ENCODE measurements at places on chromosomes 2 and 18.

DNA sequence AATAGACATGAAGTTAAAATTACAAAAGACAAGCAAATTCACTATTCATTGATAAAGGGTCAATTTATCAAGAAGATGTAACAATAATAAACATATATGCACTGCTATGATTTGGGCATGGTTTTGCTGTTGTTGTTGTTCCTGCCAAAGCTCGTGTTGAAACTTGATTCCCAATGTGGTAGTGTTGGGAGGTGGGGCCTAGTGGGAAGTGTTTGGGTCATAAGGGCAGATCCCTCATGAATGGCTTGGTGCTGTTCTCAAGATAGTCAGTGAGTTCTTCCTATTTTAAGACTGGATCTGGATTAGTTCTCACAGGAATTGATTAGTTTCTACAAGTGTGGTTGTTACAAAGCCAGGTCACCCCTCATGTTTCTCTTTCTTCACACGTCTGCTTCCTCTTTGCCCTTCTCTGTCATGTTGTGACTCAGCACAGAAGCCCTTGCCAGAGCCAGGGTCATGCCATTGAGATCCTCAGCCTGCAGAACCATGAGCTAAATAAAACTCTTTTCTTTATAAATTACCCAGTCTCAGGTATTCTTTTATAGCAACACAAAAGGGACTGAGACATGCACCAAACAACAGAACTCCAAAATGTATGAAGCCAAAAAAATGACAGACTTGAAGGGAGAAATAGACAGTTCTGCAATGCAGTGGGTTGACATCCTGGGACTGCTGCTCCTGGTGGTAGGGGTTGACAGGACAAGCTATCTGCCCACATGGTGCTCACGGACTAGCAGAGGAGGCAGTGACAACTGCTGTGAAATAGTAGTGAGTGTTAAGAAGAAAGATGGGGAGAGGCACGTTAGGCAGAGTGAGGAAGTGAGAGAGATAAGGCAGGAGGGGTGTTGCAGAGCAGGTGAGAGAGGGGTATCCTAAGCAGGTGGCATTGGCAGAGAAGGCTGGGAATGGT lies 18.6 kb upstream of the SKA1 start:
- DNase-seq: no peak

- peak; percentile 46 for DNase-seq
These were observed 67.2 kb downstream of the COLEC12 start for GRCh38 chr18:433298-433697.

DNA sequence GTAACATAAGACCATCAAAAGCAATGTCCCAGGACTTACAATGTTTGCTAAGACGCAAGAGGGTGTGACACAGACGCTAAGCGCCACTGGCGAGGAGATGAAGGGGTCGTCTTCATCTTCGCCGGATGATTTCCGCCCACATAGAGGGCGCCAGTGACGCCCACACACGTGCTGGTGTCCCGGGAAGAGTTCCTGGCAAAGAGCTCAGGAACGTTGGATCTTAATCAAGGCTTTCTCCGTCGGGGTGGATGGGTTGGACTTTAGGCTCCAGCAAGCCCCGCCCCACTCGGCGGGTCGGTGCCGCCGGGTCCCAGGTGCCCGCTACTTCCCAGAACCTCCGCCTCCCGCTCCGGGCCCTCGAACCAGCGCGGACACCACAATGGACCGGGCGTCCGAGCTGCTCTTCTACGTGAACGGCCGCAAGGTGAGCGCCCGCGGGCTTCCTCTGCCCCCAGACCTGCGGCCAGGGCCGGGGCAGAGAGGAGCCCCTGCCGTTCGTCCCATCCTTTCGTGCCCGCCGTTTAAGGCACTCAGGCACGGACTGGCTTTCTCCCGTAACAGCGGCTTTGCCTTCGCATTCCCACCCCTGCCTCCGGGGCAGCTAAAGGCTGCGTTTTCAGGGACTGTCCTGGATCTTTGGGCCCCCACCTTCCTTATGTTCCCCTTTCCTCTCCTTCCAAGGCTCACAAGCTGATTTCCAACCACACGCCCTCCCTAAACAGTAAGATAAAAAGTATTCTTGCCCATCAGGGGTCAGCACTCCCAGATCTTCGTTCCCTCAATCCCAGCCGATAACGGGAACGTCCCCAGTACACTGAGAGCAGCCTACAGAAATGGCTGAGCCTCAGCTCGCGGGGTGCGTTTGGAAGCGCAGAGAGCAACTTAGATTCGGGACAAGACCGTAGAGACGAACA lies at the start of gene AOX1:
AOX1 (plus strand) TSS at position 285 of the 914 bp plus-strand sequence; CDS start at position 380, 95 bp downstream.
- peak; percentile 72 for DNase-seq

DNA sequence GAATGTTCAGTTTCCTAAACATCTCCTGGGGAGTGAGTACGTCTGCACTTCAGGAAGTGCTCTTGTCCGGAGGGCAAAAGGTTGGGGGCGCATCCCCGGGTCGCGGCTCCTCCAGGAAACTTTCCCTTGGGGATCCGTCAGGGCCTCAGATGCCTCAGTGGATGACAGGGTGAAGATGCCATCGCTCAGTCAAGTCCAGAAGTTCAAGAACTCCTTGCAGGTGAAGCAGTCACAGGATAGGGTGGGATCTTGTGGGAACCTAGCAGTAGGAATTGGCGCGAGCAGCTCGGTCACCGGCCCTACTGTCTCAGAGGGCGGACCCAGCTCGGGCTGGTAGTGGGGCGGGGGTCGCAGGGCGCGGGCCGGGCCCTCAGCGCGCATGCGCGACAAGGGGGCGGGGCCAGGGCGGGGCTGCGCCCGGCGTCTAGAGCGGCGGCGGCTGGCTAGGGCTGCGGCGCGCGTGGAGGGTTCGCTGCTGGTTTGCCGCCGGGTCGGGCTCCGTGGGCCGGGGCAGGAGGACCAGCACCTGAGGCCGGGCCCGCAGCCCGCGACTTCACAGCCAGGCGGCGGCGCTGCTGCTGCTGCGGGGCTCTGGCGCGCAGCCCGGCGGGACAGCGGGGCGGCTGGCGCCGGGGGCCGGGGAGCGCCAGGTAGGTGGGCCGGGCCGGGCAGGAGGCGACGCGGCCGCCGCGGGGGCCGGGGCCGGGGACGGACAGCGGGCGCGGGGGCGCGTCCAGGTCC lies at the start of gene INPP4A:
INPP4A (plus strand) TSS at position 423 of the 741 bp plus-strand sequence. CDS start 75,191 bp downstream, outside the sequence.
- peak; percentile 18 for DNase-seq

- no peak for DNase-seq
These were observed 122.9 kb downstream of the TANC1 start for GRCh38 chr2:159091381-159091780.

- DNase-seq: no peak
These were observed 4.4 kb downstream of the FBXO41 start for GRCh38 chr2:73279852-73280251.

- DNase-seq: no peak
These were observed 32.9 kb downstream of the ZC3H15 start for GRCh38 chr2:186518945-186519344.

DNA sequence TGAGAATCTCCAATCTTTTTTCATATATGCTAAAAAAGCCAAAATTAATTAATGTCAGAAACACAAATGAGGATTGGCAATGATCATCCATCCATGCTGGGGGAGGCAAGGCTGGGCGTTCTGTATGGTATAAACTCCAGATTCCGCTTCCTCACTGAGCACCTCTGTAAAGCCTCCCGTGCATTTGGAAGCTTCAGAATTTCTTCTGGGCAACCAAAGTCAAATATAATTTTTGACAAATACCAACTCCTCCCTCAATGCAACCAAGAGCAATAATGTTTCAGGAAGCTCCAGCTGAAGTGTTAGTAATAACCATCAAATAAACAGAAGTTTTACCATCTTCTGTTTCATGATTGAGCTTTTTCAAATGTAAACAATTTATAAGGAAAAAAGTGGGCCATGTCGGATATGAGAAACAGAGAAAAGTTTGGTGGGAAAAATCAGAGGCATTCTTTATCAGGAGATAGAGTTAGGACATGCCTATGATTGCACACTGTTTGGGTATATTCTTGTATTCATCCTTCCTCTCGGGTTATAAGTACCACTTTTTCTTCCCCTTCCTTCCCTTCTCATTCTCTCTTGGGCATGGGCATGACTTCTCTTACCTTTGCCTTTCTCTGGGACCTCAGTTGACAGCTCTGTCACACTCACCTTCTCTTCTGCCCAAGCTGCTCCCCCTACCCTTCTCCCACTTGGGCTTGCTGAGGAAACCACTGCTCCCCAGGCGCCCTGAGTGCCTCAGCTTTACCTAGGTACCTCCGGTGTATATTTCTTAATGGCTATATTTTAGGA lies 149.5 kb upstream of the ZEB2 start:
- no peak for DNase-seq

- no peak for DNase-seq
These were observed 106.7 kb downstream of the DTNB start for GRCh38 chr2:25566694-25567093.

GRCh38 chr2:173934895-173935294 lies 30.3 kb downstream of the SP3 start:
- DNase-seq: no peak

DNA sequence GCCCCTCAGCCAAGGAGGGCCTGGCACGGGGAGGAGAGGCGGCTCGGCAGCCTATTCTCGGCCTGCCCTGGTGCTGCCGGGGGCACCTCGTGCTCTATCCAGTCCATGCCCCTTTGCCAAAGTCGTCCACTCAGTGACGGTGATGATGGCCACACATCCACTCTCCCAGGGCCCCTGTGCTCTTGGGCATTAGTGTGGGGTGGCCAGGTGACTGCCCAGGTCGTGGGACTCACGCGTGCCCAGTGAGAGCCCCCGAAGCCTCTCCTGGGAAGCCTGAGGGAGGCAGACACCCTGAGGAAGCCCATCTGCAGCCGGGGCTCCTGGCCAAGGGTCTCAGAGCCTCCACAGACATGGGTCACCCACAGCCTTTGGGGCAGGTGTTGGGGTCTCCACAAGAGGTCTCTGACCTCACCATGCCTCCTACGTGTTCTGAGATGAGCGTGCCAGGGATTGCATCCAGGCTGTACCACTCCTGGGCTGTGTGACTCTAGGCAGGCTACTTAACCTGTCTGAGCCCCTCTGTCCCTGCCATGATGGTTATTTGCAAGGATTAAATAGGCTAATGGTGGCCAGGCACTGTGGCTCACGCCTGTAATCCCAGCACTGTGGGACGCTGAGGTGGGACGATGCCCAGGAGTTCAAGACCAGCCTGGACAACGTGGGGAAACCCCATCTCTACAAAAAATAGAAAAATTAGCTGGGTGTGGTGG lies 12.9 kb downstream of the RAMP1 start:
- no peak for DNase-seq

DNA sequence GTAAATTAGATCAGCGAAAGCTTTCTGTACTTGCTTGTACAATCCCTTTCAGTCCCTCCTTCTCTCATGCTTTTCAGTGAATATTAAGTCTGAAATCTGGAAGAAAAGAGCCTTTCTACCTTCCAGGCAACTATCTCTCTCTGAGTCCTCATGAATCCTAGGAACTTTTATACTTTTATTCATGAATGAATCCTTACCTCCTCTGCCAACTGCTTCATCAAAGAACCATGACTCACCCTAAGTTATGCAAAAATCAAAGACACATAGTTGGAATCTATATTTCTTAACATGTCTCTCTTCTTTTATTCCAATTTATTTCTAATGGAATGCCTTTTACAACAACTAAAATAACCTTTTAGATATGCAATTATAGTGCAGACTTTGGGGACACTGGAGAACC lies 394.2 kb downstream of the CLIP4 start:
- no peak for DNase-seq

DNA sequence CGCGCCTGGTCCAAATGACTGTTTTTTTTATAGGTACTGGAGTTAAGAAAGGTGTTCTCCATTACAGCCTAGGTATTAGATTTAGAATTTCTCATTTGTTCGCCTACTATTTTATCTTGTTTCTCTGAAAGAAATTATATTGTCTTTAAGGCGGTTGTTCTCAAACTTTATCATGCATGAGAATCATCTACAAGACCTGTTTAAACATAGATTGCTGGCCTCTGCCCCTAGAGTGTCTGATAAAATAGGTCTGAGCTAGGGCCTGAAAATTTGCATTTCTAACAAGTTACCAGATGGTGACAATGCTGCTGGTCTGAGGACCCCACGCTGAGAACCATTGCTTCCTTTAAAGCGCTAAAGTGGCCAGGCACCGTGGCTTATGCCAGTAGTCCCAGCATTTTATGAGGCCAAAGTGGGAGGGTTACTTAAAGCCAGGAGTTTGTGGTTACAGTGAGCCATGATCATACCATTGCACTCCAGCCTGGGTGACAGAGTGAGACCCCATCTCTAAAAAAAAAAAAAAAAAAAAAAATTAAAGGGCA lies 34.0 kb upstream of the RNF138 start:
- no peak for DNase-seq

DNA sequence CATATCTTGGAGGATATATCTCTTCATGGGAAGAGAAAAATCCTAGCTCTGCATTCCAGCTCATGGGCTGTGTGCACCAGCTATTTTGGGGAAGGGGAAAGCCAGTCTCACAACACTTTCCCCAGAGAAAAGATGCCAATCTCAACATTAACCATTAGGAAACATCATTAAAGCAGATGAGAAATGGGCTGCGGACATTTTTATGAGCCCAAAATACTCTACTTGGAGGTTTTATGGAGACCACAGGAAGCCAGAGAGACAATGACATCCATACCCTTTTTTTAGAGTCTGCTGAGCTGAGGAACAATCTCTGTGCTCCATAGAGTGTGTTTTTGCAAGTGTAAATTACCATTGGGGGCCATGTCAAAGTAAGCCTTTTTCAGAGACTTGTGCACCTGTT lies 213.7 kb downstream of the TRIB2 start:
- DNase-seq: no peak

DNA sequence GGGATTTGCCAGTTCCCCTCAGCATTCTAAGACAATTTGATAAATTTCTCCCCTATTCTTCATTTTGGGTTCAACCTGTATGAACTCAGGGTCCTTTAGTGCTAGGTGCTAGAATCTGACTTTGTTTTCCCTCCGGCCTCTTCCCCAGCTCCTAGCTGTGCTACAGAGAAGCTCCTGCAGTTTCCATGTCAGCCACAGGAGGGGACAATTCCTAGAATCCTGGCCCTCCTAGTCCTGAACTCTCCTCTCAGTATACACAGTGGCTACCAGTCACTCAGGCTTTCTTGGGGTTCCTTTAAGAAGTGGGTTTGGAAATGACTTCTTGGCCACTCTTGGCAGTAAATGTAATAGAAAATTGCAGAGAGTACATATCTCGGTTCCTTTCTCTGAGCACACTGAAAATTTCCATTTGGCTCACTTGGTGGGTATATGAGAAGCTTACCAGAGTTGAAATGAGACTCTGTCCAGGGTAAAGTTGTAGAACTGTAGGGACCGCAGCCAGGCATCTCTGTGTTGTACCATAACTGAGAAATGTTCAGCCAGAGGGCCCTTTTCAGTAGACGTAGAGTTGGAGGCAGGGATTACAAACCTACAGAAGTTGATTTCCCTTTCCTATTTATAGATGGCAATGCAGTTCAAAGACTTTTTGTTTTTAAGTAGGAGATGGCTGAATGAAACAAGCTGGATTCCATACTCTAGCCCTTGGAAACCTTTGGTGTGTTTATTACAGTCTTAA lies 5.0 kb upstream of the CHST10 start:
- no peak for DNase-seq

DNA sequence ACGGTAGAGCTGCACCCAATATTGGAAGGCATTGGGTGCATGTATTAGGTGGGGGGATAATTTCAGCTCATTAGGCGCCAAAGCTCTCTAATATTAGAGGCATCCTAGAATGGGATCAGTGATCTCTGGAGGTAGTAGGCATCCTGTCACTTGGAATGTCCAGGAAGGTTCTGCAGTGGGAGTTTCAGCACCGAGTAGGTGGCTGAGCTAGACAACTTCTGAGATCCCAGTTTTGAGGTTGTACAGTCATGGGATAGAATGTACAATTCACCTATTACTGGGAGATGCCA lies 210.9 kb downstream of the MYCN start:
- DNase-seq: no peak
